ENCODE measurements at places on chromosomes 7 and 10. TPM values are rescaled to one million over a fixed set of nuclear protein-coding genes. Genes with fewer than 3 reads are reported as not detected.

CALML3 gene
- not detected for total RNA-seq

DNA sequence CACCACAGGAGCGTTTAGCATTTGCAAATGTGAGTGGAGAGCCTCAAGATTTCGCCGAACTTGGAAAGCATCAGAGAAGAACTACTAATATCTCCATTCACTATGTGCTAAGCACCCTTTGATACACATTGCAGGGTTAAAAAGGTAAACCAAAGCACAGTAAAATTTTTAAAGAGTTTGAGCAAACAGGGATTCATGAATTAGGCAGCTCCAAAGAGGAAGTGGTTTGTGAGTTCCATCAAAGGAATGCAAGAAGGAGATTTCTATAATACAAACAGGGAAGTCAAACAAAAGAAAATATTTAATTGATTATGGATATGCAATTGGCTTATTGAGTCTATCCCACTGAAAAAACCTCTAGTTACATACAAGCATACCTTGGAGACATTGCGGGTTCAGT lies 81.1 kb upstream of the TMEM72 start:
- no peak overlapping the region for H3K27ac ChIP-seq
- H3K36me3 ChIP-seq = no peaks in the 10 kb centered on the region
- H3K4me1 ChIP-seq = no peaks in the 10 kb centered on the region

SLC39A12 gene
- not detected for total RNA-seq

GPR158 gene
- 0.08 TPM for total RNA-seq

- no peaks in the 10 kb centered on the region for H3K4me1 ChIP-seq
- no peak for DNase-seq
- H3K27ac ChIP-seq = no peak overlapping the region
- no peak overlapping the region for H3K4me3 ChIP-seq
- H3K36me3 ChIP-seq = no peaks in the 10 kb centered on the region
- peaks cover 13% of the 10 kb centered on the region for H3K27me3 ChIP-seq
These were observed 152.1 kb upstream of the MKI67 start for GRCh38 chr10:128278362-128278761.

DNA sequence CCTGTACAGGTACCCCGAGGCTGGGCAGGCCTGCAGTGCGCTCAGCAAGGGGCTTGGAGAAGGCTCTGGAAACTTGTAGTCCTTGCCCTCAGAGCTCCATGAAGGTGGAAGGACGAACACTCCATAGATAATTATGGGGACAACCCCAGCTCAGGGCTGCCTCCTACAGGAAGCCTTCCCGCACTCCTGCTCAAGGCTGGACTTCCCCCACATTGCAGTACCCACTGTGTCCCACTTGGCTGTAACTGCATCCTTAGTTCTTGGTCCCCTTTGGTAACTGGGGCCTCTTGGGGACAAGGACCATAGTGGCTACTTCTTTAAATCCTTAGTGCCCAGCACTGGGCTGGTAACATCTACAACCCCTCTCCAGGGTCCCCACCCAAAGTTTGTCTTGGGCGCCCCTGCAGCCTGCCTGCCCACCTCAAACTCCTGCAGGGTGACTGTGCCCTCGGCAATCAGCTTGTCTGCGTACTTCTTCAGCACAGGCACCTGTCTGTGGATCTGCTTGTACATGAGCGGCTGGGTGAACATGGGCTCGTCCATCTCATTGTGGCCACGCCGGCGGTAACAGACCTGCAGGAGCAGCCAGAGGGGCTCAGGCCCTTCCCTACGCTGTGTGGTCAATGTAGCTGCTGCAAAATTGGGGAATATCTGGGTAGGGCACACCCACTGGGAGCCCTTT lies 17.1 kb downstream of the OGDHL start:
- H3K27ac ChIP-seq = no peak overlapping the region
- H3K4me3 ChIP-seq = no peak overlapping the region
- H3K36me3 ChIP-seq = no peaks in the 10 kb centered on the region
- no peak for DNase-seq
- no peaks in the 10 kb centered on the region for H3K27me3 ChIP-seq
- no peaks in the 10 kb centered on the region for H3K4me1 ChIP-seq

SLC26A5 gene
- 0.14 TPM for total RNA-seq

DNA sequence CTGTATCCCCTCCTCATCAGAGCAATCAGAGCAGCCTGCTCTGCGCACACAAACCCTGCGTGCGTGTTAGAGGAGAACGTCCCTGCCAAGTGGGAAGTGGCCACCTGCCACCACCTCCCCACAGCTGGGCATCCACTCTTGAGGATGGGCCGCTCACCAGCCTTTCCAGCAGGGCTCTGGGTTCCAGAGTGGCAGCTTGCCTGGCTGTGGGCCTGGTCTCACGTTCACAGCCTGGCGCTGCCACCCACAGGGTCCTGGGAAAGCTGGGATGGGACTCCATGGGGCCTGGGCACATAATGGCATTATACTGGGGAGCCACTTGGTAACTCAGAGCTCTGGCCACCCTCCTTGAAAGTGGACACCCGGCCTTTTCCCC lies 151.1 kb upstream of the PPP2R2D start:
- H3K4me1 ChIP-seq = no peaks in the 10 kb centered on the region
- DNase-seq = no peak
- H3K27me3 ChIP-seq = peaks cover 11% of the 10 kb centered on the region
- H3K4me3 ChIP-seq = no peak overlapping the region

- H3K4me1 ChIP-seq = no peaks in the 10 kb centered on the region
- H3K36me3 ChIP-seq = no peaks in the 10 kb centered on the region
- no peak overlapping the region for H3K27ac ChIP-seq
- H3K27me3 ChIP-seq = no peaks in the 10 kb centered on the region
These were observed 501.9 kb downstream of the INHBA start for GRCh38 chr7:41201021-41201420.

DNA sequence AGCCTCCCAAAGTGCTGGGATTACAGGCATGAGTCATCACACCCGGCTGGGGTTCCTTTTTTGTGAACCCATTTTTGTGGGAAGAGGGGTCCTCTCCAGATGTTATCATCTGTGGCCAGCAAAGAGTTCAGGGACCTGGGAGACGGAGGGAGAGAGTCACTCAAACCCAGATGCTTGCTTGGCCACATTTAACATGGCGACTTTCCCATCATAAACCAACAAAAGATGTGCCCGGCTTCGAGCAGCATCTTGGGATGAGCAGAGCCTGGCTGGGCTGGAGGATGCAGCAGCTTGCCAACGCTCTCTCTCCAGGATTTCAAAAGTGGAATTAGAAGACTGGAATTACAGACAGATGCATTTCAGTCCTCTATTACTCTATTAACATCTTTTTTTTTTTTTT lies 19.1 kb upstream of the HABP2 start:
- no peak overlapping the region for H3K27ac ChIP-seq
- no peaks in the 10 kb centered on the region for H3K4me1 ChIP-seq
- H3K4me3 ChIP-seq = no peak overlapping the region
- H3K36me3 ChIP-seq = no peaks in the 10 kb centered on the region
- DNase-seq = no peak
- H3K27me3 ChIP-seq = peaks cover 6% of the 10 kb centered on the region

DNA sequence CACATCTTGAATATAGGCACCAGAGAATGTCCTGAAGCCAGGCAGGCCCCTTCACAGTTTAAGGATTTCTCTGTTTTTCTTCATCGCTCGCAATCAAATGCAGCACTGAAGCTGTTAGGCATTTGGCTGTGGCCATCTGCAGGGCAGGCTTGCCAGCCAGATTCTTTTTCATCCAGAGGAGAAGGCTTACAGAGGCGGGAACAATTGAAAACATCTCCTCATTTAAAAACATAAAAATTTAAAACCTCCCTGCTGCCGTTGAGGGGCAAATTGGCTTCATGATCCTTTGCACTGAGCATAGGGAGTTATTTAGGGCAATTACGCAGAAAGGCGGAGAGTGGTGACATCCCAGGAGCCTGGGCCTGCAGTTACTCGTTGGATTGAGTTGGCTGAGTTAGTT lies 500.0 kb downstream of the TYW1 start:
- no peaks in the 10 kb centered on the region for H3K4me1 ChIP-seq
- no peak for DNase-seq
- H3K27ac ChIP-seq = no peak overlapping the region
- H3K4me3 ChIP-seq = no peak overlapping the region

DNA sequence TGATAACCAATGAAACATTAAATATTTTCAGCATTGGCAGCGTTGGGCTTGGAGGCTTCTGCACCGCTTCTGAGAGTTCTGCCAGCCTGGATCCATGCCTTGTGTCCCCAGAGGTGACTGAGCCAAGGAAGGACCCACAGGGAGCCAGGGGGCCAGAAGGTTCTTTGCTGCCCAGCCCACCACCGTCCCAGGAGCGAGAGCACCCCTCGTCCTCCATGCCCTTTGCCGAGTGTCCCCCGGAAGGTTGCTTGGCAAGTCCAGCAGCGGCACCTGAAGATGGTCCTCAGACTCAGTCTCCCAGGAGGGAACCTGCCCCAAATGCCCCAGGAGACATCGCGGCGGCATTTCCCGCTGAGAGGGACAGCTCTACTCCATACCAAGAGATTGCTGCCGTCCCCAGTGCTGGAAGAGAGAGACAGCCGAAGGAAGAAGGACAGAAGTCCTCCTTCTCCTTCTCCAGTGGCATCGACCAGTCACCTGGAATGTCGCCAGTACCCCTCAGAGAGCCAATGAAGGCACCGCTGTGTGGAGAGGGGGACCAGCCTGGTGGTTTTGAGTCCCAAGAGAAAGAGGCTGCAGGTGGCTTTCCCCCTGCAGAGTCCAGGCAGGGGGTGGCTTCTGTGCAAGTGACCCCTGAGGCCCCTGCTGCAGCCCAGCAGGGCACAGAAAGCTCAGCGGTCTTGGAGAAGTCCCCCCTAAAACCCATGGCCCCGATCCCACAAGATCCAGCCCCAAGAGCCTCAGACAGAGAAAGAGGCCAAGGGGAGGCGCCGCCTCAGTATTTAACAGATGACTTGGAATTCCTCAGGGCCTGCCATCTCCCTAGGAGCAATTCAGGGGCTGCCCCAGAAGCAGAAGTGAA lies 93.9 kb downstream of the TACC2 start:
- H3K36me3 ChIP-seq = no peaks in the 10 kb centered on the region
- H3K4me3 ChIP-seq = no peak overlapping the region
- DNase-seq = no peak

- DNase-seq = no peak
- peaks cover 15% of the 10 kb centered on the region for H3K4me1 ChIP-seq
- no peaks in the 10 kb centered on the region for H3K36me3 ChIP-seq
These were observed at the start of gene WDR86 for GRCh38 chr7:151409667-151410404. Gene WDR86 (minus strand): TSS chr7:151410038. CDS start chr7:151409589, 449 bp downstream.

DNA sequence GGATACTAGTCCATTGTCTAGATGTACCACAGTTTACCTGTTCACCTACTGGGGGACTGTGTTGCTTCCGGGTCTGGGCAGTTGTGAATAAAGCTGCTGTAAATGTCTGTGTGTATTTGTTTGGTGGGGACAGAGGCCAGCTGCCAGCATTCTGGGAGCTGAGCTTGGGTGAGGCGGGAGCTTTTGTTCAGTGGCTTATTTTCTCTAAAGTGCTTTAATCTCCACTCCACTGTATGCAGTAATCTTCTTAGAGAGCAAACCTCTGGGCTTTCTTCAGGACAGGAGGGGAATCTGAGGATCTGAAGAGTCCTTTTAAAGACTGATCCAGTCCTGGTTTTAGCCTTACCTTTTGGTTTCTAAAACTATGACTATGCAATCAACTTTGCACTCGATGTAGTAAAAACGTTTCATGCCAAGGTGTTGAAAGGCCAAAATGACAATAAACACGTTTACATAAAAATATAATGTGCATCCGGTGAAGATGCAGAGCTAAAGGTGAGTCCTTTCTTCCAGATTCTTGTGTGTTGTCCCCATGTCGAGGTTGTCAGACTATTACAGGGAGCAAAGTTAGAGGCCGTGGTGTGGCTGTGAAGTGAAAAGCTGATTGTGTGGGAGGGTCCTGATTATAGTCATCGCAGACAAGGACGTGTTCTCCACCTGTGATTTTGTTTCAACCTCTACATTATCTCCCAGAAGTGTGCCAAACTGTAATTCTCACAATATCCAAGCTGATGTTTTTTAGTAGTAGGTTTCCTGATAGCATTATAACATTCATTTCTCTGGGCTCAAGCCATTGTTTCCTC lies 279.8 kb downstream of the CAMK1D start:
- no peak overlapping the region for H3K27ac ChIP-seq
- no peak overlapping the region for H3K4me3 ChIP-seq
- no peaks in the 10 kb centered on the region for H3K4me1 ChIP-seq
- no peak for DNase-seq
- no peaks in the 10 kb centered on the region for H3K36me3 ChIP-seq

DNA sequence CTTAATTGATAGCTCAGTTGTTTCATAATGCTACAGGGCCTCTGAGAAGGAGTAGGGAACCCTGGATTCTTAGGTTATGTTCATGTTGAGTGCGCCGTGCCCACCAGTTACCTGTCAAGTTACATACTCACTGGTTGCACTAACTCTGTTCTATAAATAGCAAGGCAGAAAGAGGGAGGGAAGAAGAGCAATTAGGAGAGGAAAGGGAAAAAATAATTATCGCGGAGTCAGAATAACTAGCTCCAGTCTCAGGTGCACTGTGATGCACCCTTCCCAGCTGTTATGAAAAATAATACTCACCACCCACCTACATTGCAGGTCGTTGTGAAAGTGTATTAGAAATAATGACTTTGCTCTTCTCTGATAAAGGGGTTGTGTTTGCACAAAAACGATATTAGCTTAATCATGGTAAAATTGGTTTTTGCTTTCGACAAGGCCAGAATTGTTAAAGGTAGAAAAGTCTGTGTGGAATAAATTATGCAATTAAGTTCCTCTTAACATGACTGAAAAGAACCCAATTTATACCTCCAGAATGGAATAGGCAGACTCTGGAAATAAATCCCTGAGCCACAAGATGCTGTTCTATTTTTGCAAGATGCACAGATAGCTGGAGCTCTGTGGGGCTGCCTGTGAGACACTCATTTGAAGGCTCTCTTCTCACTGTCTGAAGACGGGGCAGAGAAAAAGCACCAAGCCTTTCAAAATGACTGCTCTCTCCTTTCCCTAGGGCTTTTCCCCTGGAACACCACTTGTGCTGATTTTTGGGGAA lies 137.6 kb upstream of the PITRM1 start:
- no peaks in the 10 kb centered on the region for H3K4me1 ChIP-seq
- H3K36me3 ChIP-seq = no peaks in the 10 kb centered on the region
- no peak overlapping the region for H3K27ac ChIP-seq
- no peak for DNase-seq
- H3K4me3 ChIP-seq = no peak overlapping the region

ZPBP gene
- not detected for total RNA-seq

DNA sequence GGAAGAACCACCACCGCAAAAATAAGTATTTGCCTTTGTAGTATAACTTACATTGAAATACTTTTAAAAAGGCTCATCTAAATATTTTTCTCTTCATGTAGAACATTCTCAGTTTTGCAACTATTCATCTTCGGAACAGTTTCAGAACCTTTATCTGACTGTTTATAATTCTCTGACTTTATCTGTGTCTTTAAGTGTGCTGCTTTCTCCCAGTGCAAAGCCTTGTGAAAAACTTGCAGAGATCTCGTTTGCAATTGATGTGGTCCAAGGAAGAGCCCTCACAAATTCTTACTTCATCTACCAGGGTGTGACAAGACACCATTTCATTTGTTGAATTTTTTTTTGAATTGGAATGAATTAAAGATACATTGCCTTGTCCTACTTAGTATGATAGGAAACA lies 186.4 kb downstream of the DKK1 start:
- H3K27ac ChIP-seq = no peak overlapping the region
- no peaks in the 10 kb centered on the region for H3K27me3 ChIP-seq
- H3K4me1 ChIP-seq = no peaks in the 10 kb centered on the region

Data from adrenal gland (tissue), 19 donors.